CD4-positive, alpha-beta T cell treated with Interleukin-4 for 1 hour (primary cell): ENCODE measurements at places on chromosomes 16 and 17.
A peak's percentile ranks its signal among the peaks of the same experiment; 100 is the strongest.

- DNase-seq, result no peak
Measured at GRCh38 chr17:72056727-72057290, 64.0 kb upstream of the SOX9 start.

GRCh38 chr17:63941162-63941561, 9.0 kb upstream of the CD79B start:
- no peak for DNase-seq

DNA sequence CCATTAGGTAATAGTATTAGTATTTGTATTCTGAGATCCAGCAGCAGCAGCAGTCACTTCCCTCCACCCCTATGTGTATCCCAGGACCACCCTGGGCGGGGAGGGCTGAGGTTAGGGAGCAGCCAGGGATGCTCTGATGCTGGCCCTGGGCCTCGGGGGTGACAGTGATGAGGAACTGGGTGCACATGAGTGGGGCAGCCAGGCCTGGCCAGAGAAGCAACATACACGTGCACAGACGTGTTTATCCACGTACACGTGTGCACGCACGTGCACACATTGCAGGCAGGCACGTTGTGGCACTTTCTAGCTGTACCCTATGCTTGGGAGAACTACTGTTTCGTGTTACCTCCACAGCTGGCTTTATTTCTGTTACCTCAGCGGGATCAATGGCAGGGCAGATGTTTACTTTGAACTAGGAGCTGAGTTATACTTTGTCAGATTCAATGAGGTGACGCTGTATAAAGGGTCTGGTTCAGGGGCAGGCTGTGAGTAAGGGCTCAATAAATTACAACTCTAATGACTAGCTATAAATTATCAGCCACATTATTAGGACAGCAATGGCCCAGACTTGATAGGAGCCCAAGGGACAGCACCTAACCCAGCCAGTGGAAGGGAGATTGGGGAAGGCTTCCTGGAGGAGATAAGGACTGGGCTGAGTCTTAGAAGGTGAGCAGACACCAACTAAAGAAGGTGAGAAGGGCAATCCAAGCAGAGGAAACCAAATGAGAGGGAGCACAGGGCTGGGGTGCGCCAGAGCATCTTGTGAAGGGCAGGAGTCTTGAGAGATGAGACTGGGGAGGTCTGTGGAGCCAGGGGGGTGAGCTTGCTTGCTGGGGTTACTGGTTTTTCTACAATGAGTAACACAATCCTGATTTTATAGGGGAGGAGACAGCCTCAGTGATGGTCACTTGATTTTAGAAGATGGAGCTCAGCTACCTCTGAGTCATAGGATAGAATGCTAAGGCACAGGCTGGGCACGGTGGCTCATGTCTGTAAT, 22.4 kb upstream of the CA4 start:
- DNase-seq, result no peak

DNA sequence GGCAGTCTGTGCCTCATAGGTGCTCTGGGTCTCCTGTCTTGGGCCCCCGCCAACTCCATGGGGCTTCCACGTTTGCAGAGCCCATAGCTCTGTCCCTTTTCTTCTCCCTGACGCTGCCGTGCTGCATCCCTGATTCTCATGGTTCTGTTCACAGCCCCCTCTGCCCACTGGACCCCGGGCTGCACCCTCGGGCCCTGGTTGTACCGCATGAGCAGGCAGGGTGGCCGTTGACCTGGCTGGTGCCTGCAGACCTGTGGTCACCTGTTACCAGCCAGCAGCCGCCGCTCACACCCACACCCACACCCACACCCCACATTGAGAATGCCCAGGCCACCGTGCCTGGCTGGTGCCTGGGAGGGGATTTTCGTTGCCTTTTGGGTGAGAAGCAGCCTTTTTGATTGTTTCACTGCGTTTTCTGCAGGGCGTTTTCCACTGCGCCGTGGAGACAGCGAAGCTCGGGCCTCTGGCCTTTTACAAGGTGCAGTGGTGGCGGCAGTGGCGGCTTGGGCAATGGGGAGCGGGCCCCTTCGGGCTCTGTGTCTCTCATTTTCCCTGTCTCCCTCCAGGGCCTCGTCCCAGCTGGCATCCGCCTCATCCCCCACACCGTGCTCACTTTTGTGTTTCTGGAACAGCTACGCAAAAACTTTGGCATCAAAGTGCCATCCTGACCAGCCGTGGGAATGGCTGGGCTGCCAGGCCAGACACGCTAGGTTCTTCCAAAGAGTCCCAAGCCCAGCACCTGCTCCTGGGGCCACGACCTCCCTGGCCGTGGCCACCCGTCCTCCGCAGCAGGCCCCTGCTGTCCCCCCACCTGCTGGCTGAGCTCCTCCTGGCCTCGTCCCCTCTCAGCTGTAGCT, 7.6 kb downstream of the SLC25A10 start:
- no peak for DNase-seq

GRCh38 chr17:66952031-66952524, 12.4 kb upstream of the CACNG4 start:
- no peak for DNase-seq

GRCh38 chr17:10875430-10875851, 37.6 kb upstream of the PIRT start:
- DNase-seq, result no peak

DNA sequence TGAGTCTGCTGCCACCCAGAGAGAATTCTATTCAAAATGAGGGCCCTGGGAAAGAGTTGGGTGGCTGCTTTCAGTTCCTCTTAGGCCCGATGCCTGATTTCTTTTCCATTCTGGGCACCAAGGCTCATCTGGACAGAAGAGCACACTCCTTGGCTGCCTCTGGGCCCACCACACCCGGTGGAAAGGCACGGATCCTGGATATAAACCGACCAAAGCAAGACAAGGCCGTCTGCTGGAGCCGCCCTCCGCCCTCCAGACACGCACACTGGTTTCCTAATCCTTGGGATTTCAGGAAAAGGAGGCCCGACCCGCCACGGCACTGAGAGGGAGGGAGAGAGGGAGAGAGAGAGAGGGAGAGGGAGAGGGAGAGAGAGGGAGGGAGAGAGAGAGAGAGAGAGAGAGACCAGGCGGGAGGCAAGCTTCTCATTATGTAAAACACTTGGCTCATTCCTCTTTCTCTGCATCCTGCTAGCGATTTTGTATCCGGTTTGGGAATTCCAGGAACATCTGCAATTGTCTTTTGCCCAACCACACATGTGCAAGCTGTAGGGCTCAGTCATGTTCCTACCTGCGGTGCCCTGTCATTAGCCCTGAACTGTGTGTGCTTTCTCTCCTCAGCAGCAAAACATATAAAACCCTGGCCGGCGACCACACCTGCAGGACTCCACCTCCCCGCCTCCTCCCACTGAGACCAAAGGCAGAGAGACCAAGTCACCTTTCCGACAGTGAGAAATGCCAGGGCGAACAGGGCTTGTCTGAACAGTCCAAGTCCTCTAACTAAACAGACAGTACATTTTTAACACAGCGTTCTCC, 347.2 kb downstream of the SOX9 start:
- no peak for DNase-seq

DNA sequence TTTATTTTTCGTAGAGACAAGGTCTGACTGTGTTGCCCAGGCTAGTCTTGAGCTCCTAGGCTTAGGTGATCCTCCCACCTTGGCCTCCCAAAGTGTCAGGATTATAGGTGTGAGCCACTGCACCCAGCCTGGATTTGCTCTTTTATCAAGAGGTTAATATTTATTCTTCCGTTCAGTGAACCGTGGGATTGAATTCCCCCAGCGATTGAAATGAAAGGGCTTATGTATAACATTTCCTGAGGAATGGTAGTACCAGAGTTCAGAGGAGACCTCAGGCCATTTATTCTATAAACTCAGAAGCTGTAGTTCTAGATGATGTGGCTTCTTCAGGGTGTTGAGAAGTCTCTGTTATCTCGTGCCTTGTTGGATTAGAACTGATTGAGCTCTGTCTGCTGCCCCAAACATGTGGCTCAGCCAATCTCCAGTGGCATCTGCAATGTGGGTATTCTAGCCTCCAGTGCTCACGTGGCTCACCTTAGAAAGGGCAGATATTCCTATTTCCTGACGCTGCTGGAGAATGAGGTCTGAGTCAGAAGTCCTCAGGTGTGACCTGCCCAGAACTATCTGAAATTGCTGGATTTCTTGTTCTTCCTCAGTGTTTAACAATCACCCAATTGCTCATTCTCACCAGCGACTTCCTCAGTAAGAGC, 22.5 kb downstream of the HMOX2 start:
- no peak for DNase-seq

DNA sequence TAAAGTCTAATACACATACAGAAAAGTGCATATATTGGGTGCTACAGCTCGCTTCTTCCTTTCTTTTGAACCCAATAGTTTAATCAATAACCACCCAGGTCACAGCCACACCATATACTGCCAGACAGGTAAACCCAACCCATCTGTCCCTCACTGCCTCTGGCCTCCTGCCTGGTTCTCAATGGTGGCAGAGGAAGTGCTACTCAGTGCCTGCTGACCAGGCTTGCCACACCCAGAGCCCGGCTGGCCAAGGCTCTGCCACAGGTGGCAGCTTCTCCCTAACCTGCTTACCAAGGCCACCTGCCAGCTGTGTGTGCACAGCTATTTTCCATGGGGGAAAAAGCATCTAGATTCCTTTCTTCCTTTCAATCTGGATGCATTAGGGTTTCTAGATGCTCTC, 584 bp downstream of the PMP22 start:
- no peak for DNase-seq

- no peak for DNase-seq
Measured at GRCh38 chr17:27889711-27890251, 3.4 kb downstream of the LYRM9 start.

DNA sequence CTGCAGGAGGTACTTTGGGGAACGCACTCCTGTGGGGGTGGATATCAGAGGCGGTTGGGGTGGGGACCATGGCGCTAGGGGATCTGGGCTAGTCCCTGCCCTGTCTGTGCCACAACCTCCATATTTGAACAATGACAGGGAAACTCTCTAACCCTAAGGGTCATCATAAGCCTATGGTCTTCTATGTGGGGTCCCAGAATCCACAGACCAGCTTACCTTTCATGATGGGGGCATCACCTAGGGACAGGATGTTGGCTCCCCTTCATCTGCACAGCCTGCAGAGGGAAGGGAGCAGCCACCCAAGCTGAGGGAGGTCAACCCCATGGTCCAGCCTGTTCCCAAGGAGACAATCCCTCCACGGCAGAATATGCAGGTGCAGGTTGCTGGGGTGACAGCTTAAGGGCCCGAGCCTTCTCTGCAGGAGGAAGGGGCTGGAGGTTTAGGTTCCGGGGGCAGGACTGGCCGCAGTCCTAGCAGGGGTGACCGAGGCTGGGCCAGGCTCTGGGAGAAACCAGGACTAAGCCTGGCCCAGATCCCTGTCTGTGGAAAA, 1.7 kb downstream of the ORAI3 start:
- DNase-seq, result no peak

DNA sequence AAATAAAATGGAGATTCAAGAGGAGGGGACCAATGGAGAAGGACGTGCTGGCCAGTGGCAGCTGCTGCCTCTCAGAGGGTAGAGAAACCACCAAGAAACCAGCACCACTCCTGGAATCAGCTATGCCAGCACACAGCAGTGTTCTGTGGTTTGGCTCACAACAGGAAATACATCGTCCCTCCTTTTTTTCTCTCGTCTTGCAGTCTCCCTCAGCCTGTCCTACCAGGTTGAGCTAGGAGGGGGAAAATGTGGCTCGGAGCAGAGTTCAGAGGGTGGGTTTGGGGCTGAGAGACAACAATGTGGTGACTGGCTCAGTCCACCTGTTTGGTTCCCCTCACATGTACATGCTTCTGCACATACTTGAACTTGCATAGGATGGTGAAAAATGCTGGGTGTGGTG, 19.9 kb upstream of the SLC16A5 start:
- DNase-seq, result peak; percentile 27

DNA sequence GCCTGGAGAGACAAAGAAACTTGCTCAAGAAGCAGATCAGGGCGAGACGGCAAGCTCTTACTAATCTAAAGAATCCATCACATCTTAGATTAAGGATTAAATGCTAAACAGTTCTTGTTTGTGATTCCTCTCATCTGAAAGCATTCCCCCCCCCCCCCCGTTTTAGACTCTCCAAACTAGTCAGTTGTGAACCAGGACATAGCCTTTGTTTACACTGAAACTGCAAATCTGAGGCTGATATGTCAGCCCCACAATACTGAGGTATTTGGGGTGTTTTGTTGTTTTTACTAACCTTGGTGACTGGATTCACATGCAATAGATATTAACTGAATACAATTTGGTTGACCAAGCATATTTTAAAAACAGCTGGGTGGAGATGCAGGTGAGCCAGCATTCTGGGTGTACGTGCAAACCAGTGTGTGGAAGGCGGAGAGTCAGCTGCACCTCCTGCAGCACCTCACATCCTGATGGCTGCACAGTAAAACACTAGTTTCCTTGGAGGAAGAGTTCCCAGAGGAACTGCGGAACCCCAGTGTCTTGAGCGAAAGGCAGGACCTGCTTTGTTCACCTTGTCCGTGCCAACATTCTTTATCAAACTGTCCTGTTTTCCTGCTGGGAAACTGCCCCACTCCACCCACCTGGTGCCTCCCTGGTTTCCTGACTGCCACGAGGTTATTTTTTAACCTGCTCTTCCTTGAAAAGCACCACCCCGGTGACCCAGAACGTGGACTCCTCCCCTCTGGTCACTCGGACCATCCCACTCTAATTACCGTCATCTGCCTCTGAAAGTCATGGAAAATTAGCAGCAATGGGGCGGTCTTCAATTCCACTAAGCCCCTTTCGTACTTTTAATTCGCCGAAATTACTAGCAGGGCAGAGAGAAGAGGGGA, 1.2 kb upstream of the YPEL2 start:
- DNase-seq, result peak; percentile 16

DNA sequence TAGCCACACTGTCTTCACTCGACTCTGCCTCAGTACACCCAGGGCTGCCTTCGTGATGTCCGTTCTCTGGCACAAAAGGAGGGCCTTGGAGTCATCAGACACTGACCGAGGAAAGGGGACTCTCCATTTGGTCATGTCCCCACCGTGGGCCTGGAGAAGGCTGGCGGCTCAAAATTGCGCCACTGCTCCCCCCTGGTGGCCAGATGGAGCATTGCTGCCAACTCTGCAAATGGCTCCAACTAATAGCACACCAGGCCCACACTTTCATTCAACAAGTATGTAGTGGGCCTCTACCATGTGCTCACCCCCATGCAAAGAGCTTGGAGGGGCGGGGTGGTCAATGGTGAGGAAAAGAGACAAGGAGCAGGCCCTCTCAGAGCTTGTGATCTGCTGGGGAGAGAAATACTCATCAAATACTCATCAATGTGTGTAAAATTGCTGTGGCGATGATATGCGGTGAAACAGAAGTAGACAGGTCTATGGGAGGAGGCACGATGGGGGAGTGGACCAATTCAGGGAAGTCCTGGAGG, 5.2 kb upstream of the GRIN2C start:
- peak; percentile 78 for DNase-seq

GRCh38 chr17:16269658-16270057, 52.6 kb downstream of the PIGL start:
- DNase-seq, result no peak

DNA sequence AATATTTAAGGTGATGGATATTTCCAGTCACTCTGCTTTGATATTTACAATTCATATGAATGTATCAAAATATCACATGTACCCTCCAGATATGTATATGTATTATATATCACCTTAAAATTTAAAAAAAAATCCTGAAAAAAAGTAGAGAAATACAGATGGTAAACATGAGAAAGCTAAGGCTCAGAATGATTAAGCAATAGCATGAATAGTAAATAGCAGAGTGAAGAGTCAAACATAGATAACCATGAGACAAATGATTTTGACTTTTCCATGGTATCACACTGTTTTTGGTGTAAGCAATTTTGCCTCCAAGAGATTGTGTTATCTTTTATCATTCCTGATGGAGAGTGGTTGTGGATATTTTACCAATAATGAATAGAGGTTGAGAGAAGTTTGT, 868.8 kb downstream of the CDH11 start:
- DNase-seq, result no peak
